ENCODE measurements at places on chromosomes 2 and 18.

DNA sequence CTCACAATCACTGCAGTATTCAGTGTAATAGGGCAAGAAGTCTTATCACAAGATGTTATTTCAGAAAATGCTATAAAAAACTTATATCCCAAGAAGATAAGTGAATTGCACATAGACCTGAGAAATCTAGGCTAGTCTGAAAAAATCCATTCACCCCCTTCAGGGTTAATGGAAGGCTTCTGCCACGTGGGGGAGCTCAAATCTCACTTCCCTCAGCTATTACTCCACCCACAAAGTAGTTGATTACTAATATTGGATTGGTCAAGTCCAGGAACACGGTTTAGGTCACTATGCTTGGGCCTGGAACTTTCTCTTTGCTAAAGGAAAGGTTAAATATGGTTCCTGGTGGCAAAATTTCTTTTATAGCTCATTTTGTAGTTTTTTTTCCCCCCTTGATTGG lies 51.2 kb upstream of the ADAM23 start:
- DNase-seq = peak; percentile 41

DNA sequence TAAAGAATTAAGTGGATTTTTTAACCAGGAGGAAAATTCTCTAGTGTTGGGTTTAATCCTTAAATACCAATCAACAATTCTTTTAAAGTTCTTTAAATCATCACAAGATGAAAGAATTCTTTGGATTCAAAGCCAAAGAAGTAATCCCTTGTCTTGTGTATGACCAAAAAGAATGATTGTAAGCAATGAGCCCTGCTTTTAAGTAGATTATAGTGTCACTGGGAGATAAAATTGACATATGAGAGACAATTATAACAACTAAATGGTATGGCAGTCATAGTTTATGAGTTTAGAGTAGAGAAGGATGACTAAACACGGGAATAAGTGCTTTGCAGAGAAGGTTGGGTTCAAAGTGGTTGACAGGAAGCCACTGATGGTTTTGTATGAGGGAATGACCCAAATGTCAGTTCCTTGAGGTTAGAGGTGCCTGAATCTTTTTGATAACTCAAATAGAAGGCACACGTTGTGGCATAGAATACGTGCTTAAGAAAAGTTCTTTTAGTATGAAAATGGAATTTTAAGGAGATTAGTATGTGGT lies 199.6 kb upstream of the TCF4 start:
- DNase-seq = no peak

DNA sequence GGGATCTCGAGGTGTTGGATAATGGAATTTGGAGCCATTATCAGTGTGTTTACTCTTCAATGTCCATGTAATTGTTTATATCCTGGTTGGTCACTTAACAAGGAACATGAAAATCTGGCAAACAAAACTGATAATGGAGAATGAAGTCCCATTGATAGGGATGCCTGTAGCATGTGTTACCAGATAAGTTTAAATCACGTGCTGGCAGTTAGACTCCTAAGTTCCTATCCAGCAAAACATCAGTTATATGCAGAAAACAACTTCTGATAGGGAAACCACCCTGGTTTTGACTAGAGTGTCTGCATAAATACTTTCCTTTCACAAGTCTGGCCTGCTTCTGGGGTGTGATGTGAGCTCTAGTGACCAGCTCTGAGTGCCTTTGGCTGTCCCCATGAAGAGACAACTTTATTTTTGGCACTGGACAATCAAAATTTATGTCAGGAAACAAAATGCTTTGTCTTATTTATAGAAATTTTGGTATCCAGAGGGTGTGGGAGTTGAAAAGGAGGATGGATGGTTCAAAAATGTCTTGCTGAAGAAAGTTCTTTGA lies 82.0 kb downstream of the FHOD3 start:
- DNase-seq = no peak

DNA sequence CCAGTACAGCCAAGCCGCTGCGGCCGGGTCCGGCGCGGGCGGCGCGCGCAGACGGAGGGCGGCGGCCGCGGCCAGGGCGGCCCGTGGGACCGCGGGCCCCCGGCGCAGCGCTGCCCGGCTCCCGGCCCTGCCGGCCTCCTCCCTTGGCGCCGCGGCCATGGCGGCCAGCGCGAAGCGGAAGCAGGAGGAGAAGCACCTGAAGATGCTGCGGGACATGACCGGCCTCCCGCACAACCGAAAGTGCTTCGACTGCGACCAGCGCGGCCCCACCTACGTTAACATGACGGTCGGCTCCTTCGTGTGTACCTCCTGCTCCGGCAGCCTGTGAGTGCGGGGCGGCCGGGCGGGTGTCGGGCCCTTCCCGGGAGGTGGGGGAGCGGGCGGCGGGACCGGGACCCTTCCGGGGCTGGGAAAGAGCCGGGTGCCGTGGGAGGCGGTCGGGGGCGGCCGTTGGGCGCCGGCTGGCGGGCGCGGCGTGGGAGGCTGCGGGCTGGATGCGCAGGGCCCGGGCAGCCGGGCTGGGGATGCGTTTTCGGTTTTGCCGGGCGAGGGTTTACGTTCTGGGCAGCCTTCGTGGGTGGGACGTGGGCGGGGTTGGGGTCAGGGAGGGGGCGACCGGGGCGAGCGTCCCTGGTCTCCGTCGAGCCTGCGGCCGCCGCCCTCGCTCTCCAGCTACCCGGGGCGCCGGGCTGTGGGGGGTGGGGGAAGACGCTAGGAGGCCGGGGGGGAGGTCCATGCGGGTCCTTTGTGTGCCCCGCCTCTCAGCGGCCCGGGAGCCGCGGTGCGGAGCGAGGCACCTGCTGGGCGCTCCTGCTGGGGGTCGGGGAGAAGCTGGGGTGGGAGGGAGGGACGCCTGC lies 537 bp downstream of the AGFG1 start:
- DNase-seq = peak; percentile 66

DNA sequence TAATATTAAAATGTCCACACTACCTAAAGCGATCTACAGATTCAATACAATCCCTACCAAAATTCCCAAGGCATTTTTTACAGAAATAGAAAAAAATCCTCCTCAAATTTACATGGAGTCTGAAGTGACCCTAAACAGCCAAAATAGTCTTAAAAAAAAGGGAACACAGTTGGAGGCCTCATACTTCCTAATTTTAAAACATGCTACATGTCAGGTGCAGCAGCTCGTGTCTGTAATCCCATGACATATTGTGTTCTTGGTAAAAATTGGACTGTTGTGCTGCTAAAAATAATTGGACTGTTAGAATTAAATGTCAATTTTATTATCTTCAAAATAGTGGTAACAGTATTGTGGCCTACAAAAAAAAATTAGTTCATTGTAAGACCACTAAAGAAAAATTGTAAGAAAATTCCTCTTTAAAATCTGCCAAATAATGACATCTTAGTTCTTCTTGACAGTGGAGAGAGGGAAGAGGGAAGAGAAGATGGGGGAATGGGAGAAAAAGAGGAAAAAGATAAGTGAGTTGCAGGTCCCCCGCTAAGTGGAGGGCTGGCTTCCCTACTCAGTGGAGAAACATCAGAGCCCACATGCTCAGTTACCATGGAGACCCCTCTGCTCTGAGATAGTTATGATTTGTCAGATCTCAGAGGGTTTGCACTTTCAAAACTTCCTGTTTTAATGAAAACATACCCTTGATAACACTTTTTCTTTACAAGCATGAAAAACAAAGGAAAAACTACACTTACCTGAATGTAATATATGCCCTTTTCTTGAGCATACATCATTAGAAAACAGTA lies 46.5 kb downstream of the UNC50 start:
- no peak for DNase-seq

DNA sequence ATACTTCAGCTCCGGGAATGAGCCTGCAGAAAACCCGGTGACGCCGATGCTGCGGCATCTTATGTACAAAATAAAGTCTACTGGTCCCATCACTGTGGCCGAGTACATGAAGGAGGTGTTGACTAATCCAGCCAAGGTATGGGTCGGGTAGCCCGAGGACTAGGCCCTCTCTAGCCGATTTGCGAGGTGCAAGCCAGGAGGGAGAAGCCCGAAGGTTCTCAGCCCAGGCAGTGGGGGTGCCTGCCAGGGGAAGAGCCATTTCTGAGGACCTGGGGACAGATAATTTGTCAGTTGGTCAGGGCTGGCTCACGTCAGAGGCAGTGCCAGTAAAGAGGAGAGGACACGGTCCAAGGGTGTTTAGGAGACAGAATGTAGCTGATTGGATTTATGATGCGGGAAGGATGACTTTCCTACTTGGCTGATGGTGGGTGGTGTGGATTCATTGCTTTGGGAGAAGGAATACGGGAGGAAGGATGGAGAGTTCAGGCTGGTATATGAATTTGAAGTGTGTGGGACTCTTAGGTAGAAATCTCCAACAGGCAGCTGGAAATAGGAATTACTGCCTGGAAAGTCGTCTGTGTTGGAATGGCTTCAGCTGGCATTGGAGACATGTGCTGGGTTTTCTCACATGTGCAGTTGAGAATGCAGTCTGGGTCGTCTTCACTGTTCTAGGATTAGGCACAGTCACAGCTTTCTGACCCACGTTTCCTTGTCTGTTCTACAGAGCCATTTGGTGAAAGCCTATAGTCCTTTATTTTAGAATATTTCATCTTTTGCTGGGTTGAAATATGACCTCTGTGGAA lies 874 bp downstream of the NDUFAF7 start:
- no peak for DNase-seq

Data from activated T-cell treated with anti-CD3 and anti-CD28 coated beads, Interleukin-2, amount 50 U/mL, for 48 hours (primary cell).